ENCODE measurements at places on chromosomes 7 and 10.

DNA sequence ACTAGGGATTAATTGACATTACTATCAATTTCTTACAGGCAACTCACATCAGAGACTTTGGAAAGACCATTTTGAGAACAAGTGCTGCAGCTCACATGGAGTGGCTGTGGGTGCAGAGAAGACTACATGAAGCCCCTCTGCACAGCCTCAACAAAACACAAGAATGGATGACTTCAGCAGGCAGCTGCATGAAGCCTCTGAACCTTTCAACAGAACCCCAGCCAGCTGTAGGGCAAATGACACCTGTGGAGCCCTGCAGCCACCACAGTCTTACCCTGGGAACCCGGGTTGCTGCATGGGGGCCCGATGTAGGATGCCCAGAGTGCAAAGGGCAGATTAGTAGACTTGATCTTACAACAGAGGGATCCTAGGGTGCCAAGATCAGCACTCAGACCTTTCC is 62.0 kb upstream of the CAMK2B start:
- DNase-seq, result no peak

- DNase-seq, result no peak
Observed at GRCh38 chr7:98364220-98364619, 36.7 kb downstream of the BAIAP2L1 start.

DNA sequence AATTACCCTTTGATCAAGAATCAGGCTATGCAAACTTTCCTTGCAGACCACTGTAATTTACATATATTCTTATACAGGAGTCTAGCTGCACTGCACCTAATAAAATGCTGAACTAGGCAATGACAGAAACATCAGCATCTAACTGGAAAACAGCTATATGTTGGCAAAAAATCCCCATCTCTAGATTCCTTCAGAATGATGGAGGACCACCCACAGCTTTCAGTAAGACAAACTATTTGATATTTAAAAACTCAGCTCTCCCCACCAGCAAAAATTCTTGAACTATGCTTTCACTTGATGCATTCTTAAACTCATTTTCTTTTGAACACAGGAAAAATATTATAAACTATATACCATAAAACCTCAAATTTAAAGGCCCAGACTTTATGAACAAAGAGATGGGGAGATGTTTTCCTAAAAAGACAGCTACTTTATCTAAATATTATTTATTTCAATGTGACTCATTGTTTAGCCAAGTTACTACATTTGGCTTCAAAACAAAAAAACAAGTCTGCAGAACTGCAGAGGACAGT is 77.4 kb downstream of the SEMA3C start:
- no peak for DNase-seq

DNA sequence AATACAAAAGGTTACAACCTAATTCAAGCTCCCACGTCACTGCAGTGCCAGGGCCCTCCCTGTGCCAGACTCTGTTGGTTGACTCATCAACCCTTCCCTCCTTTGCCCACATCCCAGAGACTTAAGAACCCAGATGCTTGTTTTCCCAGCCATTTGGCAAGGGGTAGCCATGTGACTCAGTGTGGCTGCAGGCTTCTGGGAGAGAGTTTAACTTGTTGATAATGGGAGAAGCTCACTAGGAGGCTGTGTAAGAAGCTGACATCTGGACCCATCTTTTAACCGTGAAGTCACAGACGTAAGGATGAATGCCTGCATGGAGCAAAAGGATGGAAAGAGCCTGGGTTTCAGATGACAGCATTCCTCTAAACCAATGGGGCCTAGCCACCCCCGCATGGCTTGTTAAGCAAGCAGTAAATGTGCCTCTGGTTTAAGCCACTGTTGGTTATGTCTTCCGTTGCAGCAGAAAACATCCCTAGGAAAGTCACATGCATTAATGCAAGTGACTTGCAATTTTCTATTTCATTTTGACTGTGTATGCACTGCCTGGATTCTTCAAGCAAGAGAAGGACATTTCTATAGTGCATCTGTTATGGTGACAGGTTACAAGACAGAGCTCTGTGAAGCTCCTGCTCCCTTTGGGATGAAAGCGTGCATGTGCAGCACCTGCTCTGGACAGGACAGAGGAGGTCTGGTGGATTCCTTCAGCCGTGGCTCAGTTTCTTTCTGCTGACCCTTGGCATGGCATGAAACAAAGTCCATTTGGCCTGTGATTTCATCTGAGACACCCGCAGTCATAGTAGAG is 57.5 kb upstream of the CREB5 start:
- DNase-seq, result no peak

DNA sequence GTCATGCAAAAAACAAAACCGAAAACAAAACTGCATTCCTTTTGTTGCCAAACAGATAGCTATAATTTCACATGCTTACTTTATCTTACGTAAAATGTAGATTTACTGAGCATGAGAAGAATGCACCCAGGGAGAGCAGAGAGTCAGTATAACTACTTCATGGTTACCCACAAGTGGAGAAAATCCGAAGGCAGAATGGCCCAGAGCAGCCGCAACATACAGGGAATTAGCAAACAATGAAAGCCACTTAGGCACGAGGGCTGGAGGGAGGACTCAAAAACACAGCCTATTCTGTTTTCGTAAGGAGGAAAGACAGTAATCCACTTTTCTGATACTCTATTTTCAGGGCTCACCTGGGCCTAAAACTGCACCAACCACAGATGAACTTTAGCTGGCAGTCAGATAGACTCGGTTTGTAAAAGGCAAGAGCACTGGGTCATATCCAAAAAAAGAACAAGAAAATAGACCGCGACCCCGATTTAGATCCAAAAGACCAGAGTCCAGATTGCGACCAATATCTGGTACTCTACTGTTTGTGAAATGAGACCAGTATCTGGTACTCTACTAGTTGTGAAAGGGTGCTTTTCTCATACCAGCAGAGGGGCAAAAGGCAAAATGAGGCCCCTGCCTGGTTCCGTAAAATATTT is 1.3 kb downstream of the ITPRIP start:
- DNase-seq, result no peak

- DNase-seq, result no peak
Observed at GRCh38 chr10:129949411-129949810, 14.7 kb downstream of the EBF3 start.

GRCh38 chr10:34789966-34790506 is 25.1 kb downstream of the PARD3 start:
- no peak for DNase-seq

DNA sequence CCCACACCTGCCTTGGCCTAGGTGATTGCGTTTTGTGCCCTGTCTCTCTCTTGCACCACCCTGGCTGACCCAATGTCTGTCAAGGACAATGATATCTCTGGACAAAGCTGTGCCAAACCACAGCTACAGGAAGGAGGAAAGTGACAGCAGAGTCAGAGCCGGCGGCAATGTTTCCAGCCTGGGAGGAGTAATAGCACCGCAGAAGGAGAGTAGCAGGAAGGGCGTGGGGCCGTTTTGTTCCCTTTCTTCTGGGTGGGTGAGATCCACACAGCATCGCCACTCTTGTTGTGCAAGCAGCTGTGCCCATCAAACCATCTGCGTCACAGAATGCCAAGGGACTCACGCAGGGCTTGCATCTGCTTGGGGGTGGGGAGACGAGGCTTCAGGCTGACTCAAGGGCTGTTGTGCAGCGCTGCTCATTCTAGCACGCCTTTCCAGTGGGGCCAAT is 341.6 kb upstream of the AUTS2 start:
- no peak for DNase-seq
